ENCODE measurements at places on chromosomes 4 and X. TPM values are rescaled to one million over a fixed set of nuclear protein-coding genes. Genes with fewer than 3 reads are reported as not detected.
A peak's percentile ranks its signal among the peaks of the same experiment; 100 is the strongest.

TENM3 gene
- polyA plus RNA-seq, result 11.0 TPM

- no peak for DNase-seq
Observed at GRCh38 chr4:39763714-39764572, 66.0 kb downstream of the UBE2K start.

- DNase-seq, result no peak
Observed at GRCh38 chr4:12173496-12173895, 744.8 kb upstream of the HS3ST1 start.

- DNase-seq, result peak; percentile 10
Observed at GRCh38 chr4:151960449-151961230, 199.8 kb upstream of the GATB start.

- no peak for DNase-seq
Observed at GRCh38 chr4:172584816-172585215, 583.8 kb upstream of the GALNT7 start.

PCDH19 gene
- polyA plus RNA-seq, result 3.9 TPM

SHOX gene
- polyA plus RNA-seq, result 0.47 TPM

- DNase-seq, result peak; percentile 7
Observed at GRCh38 chr4:6471307-6472007, 957 bp downstream of the PPP2R2C start.

KLHL34 gene
- polyA plus RNA-seq, result 0.80 TPM

DNA sequence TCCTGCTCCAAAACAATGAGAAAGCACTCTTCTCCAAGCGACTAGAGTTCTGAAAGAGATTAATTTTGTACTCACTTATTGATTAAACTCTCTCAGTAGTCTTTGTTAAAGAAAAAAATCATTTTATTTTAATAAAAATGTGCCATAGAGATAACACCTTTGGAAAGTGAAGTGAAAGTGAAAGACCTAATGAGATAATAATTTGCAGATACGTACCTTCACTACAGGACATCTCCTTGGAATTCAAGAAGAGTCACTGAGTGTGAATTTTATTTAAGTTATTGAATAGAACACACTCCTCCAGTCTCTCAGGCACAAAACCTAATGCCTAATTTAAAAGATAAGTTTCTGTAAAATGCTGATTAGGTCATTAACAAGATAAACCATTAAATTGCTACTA, 1070.6 kb upstream of the GRID2 start:
- DNase-seq, result no peak

GRCh38 chr4:139266208-139266582, 13.8 kb downstream of the MGARP start:
- no peak for DNase-seq

DNA sequence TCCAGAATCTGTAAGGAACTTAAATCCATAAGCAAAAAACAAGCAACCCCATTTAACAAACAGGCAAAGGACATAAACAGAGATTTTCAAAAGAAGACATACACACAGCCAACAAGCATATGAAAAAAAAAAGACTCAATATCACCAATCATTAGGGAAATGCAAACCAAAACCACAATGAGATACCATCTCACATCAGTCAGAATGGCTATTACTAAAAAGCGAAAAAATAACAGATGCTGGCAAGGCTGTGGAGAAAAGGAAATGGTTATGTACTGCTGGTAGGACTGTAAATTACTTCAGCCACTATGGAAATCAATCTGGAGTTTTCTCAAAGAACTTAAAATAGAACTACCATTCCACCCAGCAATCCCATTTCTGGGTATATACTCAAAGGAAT, 156.8 kb upstream of the RADX start:
- DNase-seq, result no peak

Measured in muscle of back (tissue), 13 donors.